Immature natural killer cell (primary cell): ENCODE measurements at places on chromosomes 12 and 14. TPM values are rescaled to one million over a fixed set of nuclear protein-coding genes. Genes with fewer than 3 reads are reported as not detected.

DNA sequence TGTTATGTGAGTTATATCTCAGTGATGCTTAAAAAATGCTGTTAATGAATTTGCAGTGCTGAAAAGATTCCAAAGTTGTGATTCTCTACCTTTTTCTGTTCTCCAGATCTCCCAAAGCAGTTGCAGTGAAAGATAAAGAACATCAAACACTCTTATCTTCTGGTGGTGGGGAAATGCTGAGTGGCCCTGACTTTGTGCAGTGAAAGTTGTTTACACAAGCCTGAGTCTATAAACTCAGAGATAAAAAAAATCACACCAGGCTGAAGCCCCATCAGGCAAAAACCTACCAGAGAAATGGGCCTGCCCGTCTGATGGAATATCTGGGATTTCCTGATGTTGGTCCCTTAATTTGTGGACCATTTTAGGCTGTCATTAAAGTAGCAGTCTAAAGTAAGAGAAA is 46.1 kb downstream of the RASSF3 start:
- H3K4me3 ChIP-seq, result peak overlapping the region; percentile 42
- peaks cover 92% of the 10 kb centered on the region for H3K4me1 ChIP-seq

- H3K4me1 ChIP-seq, result no peaks in the 10 kb centered on the region
- H3K27me3 ChIP-seq, result peaks cover 9% of the 10 kb centered on the region
- no peaks in the 10 kb centered on the region for H3K36me3 ChIP-seq
- no peak overlapping the region for H3K4me3 ChIP-seq
- DNase-seq, result no peak
These were observed 43.2 kb downstream of the CYP46A1 start for GRCh38 chr14:99727096-99727870.

Gene KLRB1
- polyA plus RNA-seq, result 347 TPM

DNA sequence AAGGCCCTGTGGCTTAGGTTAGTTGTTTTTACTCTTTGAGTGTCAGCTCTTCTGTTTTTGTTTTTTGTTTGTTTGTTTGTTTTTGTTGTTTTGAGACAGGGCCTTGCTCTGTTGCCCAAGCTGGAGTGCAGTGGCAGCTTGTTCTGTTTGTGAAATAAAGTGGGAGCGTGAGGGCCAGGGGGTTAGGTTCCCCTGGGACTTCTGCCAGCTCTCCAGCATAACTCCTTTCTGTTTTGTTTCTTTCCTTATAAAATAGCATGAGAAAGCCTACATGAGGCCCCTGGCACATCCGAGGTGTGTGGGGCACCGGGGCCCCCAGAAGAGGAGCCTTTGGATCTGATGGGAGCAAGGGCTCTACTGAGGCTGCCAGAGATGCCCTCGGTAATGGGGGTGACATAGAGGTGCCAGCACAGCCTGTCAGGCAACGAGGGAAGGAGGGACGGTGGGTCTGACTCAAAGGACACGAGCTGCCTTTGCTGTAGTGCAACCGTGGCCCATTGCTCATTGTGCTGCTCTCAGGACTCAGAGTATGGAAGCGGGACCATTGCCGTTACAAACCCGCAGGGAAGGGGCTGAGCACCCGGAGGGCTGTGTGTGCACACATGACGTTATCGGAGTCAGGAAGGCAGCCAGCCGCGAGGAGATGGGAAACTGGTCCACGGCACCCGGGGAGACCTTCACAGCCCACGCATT is 9.1 kb upstream of the SERPINA11 start:
- H3K4me1 ChIP-seq, result no peaks in the 10 kb centered on the region
- H3K36me3 ChIP-seq, result no peaks in the 10 kb centered on the region
- no peak overlapping the region for H3K4me3 ChIP-seq
- H3K27me3 ChIP-seq, result peaks cover 5% of the 10 kb centered on the region
- no peak for DNase-seq
- no peak overlapping the region for H3K27ac ChIP-seq

GRCh38 chr12:45883187-45883586 is 107.2 kb downstream of the SCAF11 start:
- H3K36me3 ChIP-seq, result peaks cover 36% of the 10 kb centered on the region
- peaks cover 17% of the 10 kb centered on the region for H3K27me3 ChIP-seq
- H3K4me1 ChIP-seq, result peaks cover 45% of the 10 kb centered on the region
- no peak overlapping the region for H3K4me3 ChIP-seq
- no peak for DNase-seq

Gene NTN4
- not detected for polyA plus RNA-seq

DNA sequence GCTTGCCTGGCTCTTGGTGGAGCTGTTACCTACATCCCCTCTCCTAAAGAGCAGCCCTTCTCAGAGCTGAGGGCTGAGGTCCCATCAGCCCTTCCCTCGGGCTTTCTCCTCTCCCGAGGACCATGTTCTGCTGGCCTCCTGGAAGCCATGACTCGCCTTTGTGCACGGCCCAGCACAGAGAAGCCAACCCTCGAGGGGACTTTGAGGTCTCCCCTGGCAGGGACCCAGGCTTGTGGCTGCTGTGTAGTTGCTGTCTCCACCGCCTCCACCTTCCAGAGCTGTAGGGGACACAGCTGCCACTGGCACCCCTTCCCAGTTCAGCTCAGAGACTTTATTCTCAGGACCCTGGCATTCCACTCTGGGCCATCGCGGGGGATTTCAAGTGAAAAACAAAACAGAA is 22.9 kb upstream of the CCND2 start:
- no peak for DNase-seq
- no peak overlapping the region for H3K27ac ChIP-seq
- H3K4me1 ChIP-seq, result peaks cover 6% of the 10 kb centered on the region
- no peaks in the 10 kb centered on the region for H3K36me3 ChIP-seq

DNA sequence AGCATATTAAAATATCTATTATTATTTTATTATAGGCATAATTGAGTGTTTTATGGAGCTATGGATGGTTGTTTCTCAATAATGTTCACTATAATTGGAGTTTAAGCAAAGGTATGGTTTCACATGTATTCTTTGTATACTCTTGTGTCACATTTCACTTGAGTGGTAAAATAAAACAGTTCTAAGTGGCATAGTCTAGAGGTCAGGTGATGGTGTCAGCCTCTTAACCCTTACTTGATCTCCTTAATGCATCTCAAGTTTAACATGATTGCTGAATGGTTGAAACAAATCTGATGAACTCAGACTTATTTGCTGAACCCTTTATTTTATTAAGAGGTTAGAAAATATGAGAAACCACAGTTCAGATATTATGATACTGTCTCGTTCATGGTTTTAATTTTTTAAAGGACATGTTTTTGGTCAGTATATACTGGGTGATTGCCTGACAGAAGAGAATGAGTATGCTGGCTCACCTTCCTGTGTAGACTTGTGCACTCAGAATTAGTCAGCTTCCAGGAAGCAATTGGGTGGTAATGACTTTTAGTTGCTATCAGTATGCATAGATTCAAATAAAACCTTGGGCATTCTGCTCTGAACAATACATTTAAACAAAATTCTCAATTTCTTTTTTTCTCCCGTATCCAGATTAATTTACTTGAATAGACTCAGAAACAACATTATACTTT is 464.6 kb downstream of the PCNX1 start:
- no peaks in the 10 kb centered on the region for H3K27me3 ChIP-seq
- H3K27ac ChIP-seq, result no peak overlapping the region
- no peak overlapping the region for H3K4me3 ChIP-seq
- no peaks in the 10 kb centered on the region for H3K36me3 ChIP-seq

Gene AICDA
- polyA plus RNA-seq, result not detected

- H3K27ac ChIP-seq, result no peak overlapping the region
- H3K4me3 ChIP-seq, result no peak overlapping the region
- peaks cover 2% of the 10 kb centered on the region for H3K4me1 ChIP-seq
- peaks cover 50% of the 10 kb centered on the region for H3K36me3 ChIP-seq
These were observed 9.2 kb upstream of the PNMA1 start for GRCh38 chr14:73723406-73723796.

Gene SLC25A47
- polyA plus RNA-seq, result not detected

DNA sequence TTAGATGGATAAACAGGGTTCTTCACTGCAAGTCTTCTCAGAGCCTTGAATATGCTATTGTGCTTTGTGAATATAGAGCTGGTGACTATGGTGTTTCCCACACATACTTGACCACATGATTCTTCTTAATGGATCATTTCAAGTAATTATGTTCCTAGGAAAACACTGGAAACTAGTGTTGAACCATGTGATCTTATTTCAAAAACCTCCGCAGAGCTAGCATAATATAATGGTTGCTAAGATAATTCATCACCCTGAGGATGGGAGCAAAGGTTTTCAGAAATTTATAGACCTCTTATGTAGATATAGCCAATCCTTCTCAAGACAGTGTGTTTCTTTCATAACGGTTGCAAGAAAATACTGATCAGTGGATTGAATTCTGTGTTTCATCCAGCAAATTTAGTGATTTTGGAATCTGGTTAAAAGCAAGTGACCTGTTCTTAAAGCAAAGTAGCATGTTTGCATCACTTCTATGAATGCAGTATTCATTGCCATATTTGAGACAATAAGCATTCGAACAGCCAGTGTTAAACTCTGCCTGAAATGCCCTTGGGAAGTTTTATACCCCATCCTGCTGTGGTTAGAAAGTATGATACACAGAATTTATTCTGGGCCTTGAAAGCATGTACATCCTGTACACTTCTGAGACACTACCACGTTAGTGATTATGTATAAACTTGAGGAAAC is 341.0 kb upstream of the E2F7 start:
- H3K36me3 ChIP-seq, result no peaks in the 10 kb centered on the region
- H3K4me3 ChIP-seq, result no peak overlapping the region
- DNase-seq, result no peak
- no peaks in the 10 kb centered on the region for H3K4me1 ChIP-seq
- no peaks in the 10 kb centered on the region for H3K27me3 ChIP-seq

- H3K4me1 ChIP-seq, result no peaks in the 10 kb centered on the region
- H3K27ac ChIP-seq, result no peak overlapping the region
- H3K36me3 ChIP-seq, result peaks cover 7% of the 10 kb centered on the region
- H3K4me3 ChIP-seq, result no peak overlapping the region
These were observed 309.0 kb downstream of the VRK1 start for GRCh38 chr14:97106166-97106565.

DNA sequence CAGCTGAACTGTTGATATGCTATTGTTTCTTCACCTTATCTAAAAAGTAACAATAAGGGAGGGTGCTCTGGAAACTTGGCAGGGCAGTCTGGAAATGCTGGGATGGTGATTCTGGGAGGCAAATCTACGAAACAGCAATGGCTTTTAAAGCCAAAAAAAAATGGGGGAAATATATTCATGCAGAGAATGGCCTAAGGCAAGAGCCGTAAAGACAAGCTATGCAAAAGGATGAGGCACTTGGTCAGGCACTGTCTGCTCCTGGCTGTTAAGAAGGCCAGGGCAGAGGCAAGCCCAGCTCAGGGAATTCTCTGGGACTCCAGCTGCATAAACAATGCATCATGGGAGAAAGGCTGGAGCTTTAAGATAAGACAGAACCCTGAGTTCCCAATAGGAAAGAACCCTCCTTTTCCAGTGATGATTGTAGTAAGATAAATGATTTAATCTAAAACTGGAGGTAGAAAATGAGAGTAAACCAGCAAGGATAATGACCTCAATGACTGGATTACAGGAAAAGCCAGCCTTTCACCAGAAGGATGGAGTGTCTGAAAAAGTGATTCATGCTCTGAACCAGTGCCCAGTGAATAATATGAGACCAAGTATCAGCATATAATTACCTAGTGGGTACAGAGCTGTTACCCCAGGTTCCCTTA is 46.0 kb downstream of the ITPR2 start:
- no peak overlapping the region for H3K4me3 ChIP-seq
- peaks cover 14% of the 10 kb centered on the region for H3K4me1 ChIP-seq
- no peak for DNase-seq
- H3K27ac ChIP-seq, result no peak overlapping the region

DNA sequence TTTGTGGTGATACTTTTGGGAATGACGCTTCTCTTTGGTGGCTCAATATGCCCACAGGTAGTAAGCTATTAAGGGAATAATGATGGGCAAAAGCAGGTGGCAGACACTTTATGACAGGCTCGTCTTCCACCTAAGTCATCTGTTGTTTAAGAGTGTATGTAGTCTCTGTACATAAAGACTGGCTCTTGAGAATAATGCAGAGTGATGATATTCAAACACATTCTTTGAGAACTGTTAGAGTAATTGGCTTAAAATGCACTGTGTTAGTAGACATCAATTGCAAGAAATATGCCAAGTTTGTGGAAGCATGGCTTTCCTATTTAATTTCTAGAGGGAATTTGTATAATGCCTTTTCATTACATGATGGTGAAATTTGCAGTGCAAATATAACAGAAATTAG is 694.8 kb upstream of the MIS18BP1 start:
- no peaks in the 10 kb centered on the region for H3K36me3 ChIP-seq
- no peak overlapping the region for H3K4me3 ChIP-seq
- DNase-seq, result no peak
- H3K4me1 ChIP-seq, result no peaks in the 10 kb centered on the region
- no peaks in the 10 kb centered on the region for H3K27me3 ChIP-seq

- H3K27me3 ChIP-seq, result peaks cover 6% of the 10 kb centered on the region
- no peaks in the 10 kb centered on the region for H3K4me1 ChIP-seq
- no peak for DNase-seq
- H3K36me3 ChIP-seq, result no peaks in the 10 kb centered on the region
These were observed 163.9 kb downstream of the TBX5 start for GRCh38 chr12:114241973-114242434.

GRCh38 chr12:53746592-53747092 is 5.1 kb downstream of the CISTR start:
- no peaks in the 10 kb centered on the region for H3K36me3 ChIP-seq
- H3K27ac ChIP-seq, result no peak overlapping the region
- H3K4me3 ChIP-seq, result peak overlapping the region; percentile 36
- H3K4me1 ChIP-seq, result peaks cover 27% of the 10 kb centered on the region

Gene SLC25A21
- not detected for polyA plus RNA-seq

Gene HOXC12
- not detected for polyA plus RNA-seq

Gene RHOJ
- not detected for polyA plus RNA-seq

DNA sequence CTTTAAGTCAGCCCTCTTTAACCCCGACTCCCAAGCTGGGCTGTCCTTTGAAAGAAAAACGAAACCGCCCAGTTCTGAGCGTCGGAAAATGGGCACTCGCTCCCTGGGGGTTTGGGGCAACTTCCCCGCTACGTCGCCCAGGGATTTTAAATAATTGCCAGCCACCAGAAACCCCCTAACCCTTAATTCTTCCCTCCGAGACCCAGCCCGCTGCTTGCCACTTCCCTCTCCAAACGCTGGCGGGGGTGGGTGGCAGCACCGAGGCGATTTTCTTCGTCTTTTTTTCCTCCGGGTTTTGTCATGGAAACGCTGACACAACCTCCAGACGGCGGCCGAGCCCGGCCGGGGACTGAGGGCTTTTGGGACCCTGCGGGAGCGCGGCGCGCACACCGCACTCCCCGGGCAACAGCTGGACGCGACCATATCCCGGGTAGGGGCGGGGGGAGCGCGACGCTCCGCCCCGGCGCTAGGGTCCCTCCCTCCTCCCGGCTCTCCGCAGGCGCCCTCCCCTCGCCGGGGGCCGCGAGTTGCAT is at the start of gene CHST11:
TSS of gene CHST11 (plus strand) at position 532 of the 533 bp plus-strand sequence.
- peaks cover 44% of the 10 kb centered on the region for H3K4me1 ChIP-seq
- DNase-seq, result peak; percentile 77
- peak within 1 kb of the TSS; percentile 99 for H3K4me3 ChIP-seq
- peak within 1 kb of the TSS; percentile 98 for H3K27ac ChIP-seq

GRCh38 chr14:56248442-56248841 is 130.2 kb downstream of the PELI2 start:
- no peak for DNase-seq
- peaks cover 7% of the 10 kb centered on the region for H3K36me3 ChIP-seq
- H3K27me3 ChIP-seq, result no peaks in the 10 kb centered on the region
- no peak overlapping the region for H3K4me3 ChIP-seq

Gene CBLN3
- not detected for polyA plus RNA-seq
